ENCODE measurements at places on chromosomes 6 and 20.

DNA sequence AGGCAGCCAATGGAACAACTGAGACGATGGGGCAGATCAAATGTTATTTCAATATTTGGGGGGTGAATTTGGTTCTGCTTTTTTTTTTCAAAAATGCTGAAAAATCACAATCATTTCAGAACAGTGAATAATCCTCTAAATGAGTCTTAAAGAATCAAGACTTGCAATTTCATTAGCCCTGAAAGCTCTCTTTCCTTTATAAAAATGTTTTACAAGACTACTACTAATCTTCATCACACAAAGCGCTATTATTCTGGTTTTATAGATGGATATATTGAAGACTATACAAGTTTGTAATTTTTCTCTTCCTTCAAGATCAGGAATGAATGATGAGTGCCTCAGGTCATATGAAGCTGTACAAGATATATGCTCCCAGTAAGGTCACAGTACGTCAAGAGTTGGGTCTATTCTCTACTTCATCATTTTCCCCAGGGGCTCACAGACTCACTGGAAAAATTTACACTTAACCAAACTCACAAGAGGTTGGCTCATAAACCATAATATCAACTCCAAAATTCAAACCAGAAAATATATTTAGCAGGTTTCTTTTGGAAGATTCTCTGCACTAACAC, 19.5 kb downstream of the RNF24 start:
- H3K4me1 ChIP-seq = peaks cover 35% of the 10 kb centered on the region
- H3K27me3 ChIP-seq = no peaks in the 10 kb centered on the region
- no peak overlapping the region for H3K4me3 ChIP-seq
- H3K27ac ChIP-seq = no peak overlapping the region
- H3K36me3 ChIP-seq = peaks cover 4% of the 10 kb centered on the region
- no peak for DNase-seq

DNA sequence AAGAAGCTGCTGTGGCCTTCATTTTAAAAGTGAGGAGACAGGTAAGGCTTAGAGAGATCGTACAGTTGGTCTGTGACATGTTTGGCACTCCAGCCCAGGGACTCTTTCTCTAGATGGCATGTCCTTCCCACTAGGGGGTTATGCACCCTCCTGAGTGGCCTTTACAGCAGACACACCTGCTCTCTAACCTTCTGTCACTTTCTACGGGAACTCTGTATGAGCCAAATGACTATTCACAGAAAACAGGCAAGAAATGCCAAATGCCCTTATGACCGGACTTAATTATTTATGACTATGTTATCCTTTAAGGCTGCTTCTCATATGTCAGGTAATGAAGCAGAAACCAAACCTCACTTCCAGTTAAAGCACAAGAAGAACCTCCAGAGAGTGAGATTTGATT, 91.2 kb downstream of the MAP3K5 start:
- no peak overlapping the region for H3K4me3 ChIP-seq
- H3K36me3 ChIP-seq = peaks cover 3% of the 10 kb centered on the region
- H3K4me1 ChIP-seq = peaks cover 28% of the 10 kb centered on the region
- DNase-seq = no peak

GRCh38 chr6:53410508-53411258, 61.9 kb upstream of the ELOVL5 start:
- no peaks in the 10 kb centered on the region for H3K36me3 ChIP-seq
- no peaks in the 10 kb centered on the region for H3K27me3 ChIP-seq
- peak; percentile 34 for DNase-seq
- no peaks in the 10 kb centered on the region for H3K4me1 ChIP-seq
- H3K4me3 ChIP-seq = no peak overlapping the region
- no peak overlapping the region for H3K27ac ChIP-seq

- peaks cover 31% of the 10 kb centered on the region for H3K4me1 ChIP-seq
- no peaks in the 10 kb centered on the region for H3K27me3 ChIP-seq
- peak overlapping the region; percentile 46 for H3K27ac ChIP-seq
- no peak for DNase-seq
- no peak overlapping the region for H3K4me3 ChIP-seq
- H3K36me3 ChIP-seq = no peaks in the 10 kb centered on the region
These were observed 28.0 kb downstream of the ASXL1 start for GRCh38 chr20:32386091-32386490.

DNA sequence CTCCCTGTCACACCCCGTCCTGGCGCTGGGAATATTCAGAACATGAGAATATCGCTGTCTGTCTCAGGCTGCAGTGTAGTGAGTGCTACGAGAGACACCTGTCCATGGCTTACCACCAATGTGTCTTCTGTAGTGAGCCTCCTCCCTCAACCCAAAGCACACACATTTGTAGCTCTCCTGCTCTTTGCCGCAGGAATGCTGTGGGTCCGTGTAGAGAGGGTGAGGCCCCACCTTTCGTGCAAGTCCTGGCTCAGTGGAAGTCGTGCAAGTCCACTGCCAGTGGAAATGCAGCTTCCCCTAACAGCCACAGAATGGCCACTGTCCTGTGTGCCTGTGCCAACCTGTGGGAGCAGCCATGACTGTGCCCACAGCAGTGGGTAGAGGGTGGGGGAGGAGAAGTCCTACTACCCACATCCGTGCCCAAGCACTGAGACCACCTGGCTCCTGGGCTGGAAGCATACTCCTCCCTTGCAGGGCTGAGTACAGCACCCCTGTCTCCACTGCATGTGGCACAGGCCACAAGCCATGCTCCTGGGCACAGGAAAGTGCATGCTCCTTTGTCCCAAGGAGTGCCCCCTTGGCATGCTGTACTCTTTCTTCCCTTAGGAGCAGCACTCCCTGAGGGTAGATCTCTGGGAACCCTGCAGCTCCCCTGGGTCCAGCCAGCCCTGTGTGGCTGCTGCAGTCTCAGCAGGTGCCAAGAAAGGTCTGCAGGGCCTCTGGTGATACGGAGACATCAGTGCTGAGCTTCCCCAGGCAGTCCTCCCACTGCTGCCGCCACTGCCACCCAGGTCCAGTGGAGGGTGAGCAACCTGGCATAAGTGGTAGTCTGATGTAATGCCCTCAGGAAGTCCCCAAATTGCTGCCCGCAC, 28.0 kb downstream of the IGF2R start:
- no peak for DNase-seq
- H3K36me3 ChIP-seq = peaks cover 31% of the 10 kb centered on the region
- peaks cover 3% of the 10 kb centered on the region for H3K27me3 ChIP-seq
- H3K4me1 ChIP-seq = peaks cover 96% of the 10 kb centered on the region
- H3K4me3 ChIP-seq = no peak overlapping the region

GRCh38 chr20:63495741-63496595, 2.9 kb downstream of the EEF1A2 start:
- H3K4me3 ChIP-seq = peak overlapping the region; percentile 18
- no peaks in the 10 kb centered on the region for H3K4me1 ChIP-seq
- DNase-seq = peak; percentile 65
- no peaks in the 10 kb centered on the region for H3K36me3 ChIP-seq
- H3K27me3 ChIP-seq = peaks cover 6% of the 10 kb centered on the region

- H3K4me3 ChIP-seq = no peak overlapping the region
- H3K27ac ChIP-seq = no peak overlapping the region
- DNase-seq = peak; percentile 56
- H3K27me3 ChIP-seq = peaks cover 3% of the 10 kb centered on the region
- no peaks in the 10 kb centered on the region for H3K36me3 ChIP-seq
These were observed 18.6 kb downstream of the TREML2 start for GRCh38 chr6:41182069-41183034.

- peaks cover 72% of the 10 kb centered on the region for H3K4me1 ChIP-seq
- peaks cover 55% of the 10 kb centered on the region for H3K36me3 ChIP-seq
- H3K27me3 ChIP-seq = peaks cover 13% of the 10 kb centered on the region
These were observed 5.6 kb downstream of the PIM1 start for GRCh38 chr6:37175332-37176267.

DNA sequence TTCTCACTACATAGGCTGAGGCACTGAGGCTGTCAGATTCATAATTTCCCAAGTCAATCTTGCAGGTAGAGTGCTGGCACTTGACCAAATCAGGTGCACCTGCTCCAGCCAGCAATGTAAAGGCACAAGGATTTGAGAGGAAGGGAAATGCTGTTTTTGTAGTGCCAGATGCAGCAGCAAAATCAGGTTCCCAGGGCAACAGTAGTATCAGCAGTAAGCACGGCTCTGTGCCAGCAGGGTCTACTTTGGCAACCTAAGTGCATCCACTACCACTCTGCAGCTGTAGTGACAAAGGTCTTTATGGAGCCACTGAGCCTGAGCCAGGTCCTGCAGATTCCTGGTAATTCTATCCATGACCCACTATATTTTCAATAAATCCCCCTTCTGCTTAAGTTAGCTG, 329.5 kb downstream of the TPBG start:
- H3K4me3 ChIP-seq = no peak overlapping the region
- no peak for DNase-seq
- H3K36me3 ChIP-seq = no peaks in the 10 kb centered on the region
- peaks cover 2% of the 10 kb centered on the region for H3K27me3 ChIP-seq
- H3K27ac ChIP-seq = no peak overlapping the region

GRCh38 chr6:164346631-164347030, 932.1 kb downstream of the QKI start:
- H3K27ac ChIP-seq = no peak overlapping the region
- H3K4me1 ChIP-seq = no peaks in the 10 kb centered on the region

GRCh38 chr6:163808871-163809270, 394.4 kb downstream of the QKI start:
- H3K36me3 ChIP-seq = peaks cover 5% of the 10 kb centered on the region
- H3K27ac ChIP-seq = no peak overlapping the region
- H3K4me3 ChIP-seq = no peak overlapping the region
- no peaks in the 10 kb centered on the region for H3K4me1 ChIP-seq
- no peak for DNase-seq

DNA sequence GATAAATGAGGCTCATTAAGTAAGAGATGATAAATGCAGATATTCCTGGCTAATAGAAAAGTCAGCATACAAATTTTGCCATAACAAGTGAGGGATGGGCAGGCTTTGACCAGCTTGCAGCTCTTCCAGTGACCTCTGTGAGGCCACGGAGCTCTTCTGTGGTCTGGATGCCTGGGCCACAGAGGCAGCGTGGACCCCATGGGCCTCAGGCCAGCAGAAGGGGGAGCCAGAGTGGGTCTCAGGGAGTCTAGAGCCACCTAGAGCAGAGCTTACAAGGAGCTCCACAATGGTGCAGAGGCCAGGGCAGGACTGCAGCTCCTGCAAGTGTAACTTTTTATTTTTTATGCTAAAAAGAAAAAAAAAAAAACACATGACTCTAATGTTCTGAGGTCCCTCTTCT, 165.1 kb downstream of the ARID1B start:
- peak; percentile 35 for DNase-seq
- no peak overlapping the region for H3K27ac ChIP-seq
- H3K4me3 ChIP-seq = no peak overlapping the region

DNA sequence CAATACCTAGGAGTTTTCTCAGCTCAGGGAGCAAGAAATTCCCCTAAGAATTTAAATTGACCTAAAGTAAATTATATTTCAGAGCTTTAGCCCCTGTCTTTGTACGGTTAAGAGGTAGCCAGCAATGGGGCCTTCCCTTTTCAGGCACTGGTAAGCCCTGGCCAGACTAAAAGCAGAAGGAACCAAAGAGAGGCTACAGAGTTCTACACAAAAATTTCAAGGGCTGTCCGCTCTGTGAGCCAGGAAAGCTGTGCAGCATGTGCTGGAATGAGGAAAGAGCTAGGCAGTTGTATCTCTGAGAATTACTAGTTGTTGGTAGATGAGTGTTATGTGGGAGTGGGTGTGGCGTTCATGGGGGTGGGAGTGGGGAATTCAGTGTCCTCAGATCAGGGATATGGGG, 96.3 kb upstream of the MAFB start:
- H3K36me3 ChIP-seq = no peaks in the 10 kb centered on the region
- no peak for DNase-seq
- no peak overlapping the region for H3K4me3 ChIP-seq
- H3K4me1 ChIP-seq = no peaks in the 10 kb centered on the region
- no peak overlapping the region for H3K27ac ChIP-seq

DNA sequence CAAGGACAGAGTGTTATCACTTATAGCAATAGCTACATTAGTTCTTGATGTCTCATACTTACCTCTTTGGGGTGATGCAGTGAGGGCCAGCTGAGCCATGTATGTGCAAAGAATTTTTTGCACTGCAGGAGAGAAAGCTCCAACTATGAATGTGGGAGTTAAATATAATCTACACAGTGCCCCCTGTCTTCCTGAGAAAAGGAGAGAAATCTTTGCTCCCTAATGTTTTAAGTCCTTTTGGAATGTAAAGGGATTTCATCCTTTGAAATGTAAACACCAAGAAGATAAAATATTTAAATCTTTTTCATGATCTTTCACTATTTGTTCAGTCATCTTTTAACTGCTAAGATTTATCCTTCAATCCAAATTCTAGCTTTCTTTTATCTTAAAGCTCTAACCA, 822.1 kb downstream of the TENT5A start:
- H3K4me1 ChIP-seq = no peaks in the 10 kb centered on the region
- no peak overlapping the region for H3K27ac ChIP-seq
- no peaks in the 10 kb centered on the region for H3K36me3 ChIP-seq
- H3K4me3 ChIP-seq = no peak overlapping the region
- peaks cover 2% of the 10 kb centered on the region for H3K27me3 ChIP-seq

DNA sequence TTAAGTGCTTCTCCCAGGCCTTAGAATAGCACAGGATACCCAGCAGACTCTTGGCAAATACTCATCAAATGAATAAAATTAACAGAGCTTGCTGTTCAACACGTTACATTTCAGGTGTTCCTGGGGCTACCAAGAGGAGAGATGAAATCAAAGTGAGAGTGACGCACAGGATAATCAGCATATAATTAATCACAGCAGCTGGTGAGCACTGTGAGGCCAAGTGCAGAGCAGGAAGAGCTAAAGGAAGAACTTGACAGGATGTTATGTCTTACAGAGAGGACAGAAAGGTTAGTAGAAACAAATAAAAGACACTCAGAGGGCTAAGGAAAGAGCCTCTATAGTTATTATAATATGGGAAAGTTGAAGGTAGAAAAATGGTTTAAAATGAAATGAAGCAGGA, 8.8 kb downstream of the PPIL1 start:
- peaks cover 45% of the 10 kb centered on the region for H3K36me3 ChIP-seq
- no peak overlapping the region for H3K4me3 ChIP-seq
- peaks cover 5% of the 10 kb centered on the region for H3K4me1 ChIP-seq
- no peak overlapping the region for H3K27ac ChIP-seq
- no peak for DNase-seq

GRCh38 chr20:54980103-54980960, 504.9 kb downstream of the DOK5 start:
- no peak overlapping the region for H3K27ac ChIP-seq
- H3K36me3 ChIP-seq = no peaks in the 10 kb centered on the region
- no peak for DNase-seq
- no peaks in the 10 kb centered on the region for H3K4me1 ChIP-seq
- no peak overlapping the region for H3K4me3 ChIP-seq

GRCh38 chr6:109202409-109203264, 107.3 kb downstream of the CEP57L1 start:
- no peak overlapping the region for H3K4me3 ChIP-seq
- no peak for DNase-seq
- peaks cover 1% of the 10 kb centered on the region for H3K27me3 ChIP-seq
- H3K36me3 ChIP-seq = no peaks in the 10 kb centered on the region

- H3K4me3 ChIP-seq = no peak overlapping the region
- H3K36me3 ChIP-seq = no peaks in the 10 kb centered on the region
- no peak overlapping the region for H3K27ac ChIP-seq
- no peak for DNase-seq
These were observed 25.1 kb downstream of the CAP2 start for GRCh38 chr6:17418281-17419188.
